ENCODE measurements at places on chromosomes 6 and 20. TPM values are rescaled to one million over a fixed set of nuclear protein-coding genes. Genes with fewer than 3 reads are reported as not detected.

- no peak for DNase-seq
Observed at GRCh38 chr6:112752791-112753190, 405.7 kb downstream of the RFPL4B start.

The OTOR gene
- total RNA-seq = not detected

DNA sequence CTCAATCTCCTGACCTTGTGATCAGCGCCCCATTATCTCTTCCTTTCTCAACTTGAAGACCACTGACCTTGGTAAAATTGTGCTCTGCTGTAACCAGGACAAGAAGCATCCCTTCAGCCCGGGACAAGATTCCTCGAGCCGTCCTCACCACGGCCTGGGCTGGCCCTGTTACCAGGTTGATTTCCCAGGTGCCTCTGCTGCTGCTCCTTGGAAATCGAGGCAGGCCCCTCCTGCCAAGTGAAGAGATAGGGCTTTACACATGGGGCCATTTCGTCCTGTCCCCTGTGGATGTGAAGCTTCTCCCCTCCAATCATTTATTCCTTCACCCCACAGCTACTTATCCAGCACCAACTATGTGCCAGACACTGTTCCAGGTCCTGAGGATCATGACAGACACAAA is 21.5 kb downstream of the RAB44 start:
- no peak for DNase-seq

- DNase-seq = no peak
Observed at GRCh38 chr6:44642349-44642748, 254.8 kb downstream of the CDC5L start.

The HLA-DQA2 gene
- 2.2 TPM for total RNA-seq

- DNase-seq = no peak
Observed at GRCh38 chr6:163373240-163373639, 41.3 kb upstream of the QKI start.
